Head of caudate nucleus (tissue), 42 donors: ENCODE measurements at places on chromosomes 2 and 18.

GRCh38 chr2:214450118-214450894, 39.5 kb downstream of the VWC2L start:
- no peak for DNase-seq

DNA sequence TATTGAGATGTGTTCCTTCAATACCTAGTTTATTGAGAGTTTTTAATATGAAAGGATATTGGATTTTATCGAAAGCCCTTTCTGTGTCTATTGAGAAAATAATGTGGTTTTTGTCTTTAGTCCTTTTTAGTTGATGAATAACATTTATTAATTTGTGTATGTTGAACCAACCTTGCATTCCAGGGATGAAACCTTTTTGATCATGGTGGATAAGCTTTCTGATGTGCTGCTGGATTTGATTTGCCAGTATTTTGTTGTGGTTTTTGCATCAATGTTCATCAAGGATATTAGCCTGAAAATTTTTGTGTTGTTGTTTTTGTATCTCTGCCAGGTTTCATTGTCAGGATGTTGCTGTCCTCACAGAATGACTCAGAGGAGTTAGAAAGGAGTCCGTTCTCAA, 1710.4 kb downstream of the SUCLG1 start:
- DNase-seq: no peak

DNA sequence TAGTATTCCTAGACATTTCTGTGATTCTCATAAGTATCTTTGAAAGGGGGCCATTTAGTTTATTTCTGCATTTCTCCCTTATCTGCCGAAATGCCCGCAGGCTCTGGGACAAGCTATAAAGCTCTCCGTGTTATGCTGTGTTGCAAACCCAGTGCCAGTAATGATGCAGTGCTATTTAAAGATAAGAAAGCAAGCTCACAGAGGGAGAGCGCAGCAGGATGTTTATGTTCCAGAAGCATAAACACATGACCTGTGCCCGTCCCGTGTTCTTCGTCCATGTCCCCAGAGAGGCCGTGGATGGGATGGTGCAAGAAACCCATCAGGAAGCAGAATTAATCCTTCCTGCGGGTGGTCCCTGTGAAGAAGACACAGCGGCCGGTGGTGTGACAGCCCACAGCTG, 99.4 kb downstream of the NEDD4L start:
- no peak for DNase-seq

- peak; percentile 33 for DNase-seq
Measured at GRCh38 chr18:49572611-49573345, 10.9 kb downstream of the LIPG start.

- peak; percentile 40 for DNase-seq
Measured at GRCh38 chr2:84904717-84905174, 710 bp upstream of the TMSB10 start.

GRCh38 chr2:160584972-160585494, 91.4 kb upstream of the RBMS1 start:
- no peak for DNase-seq

DNA sequence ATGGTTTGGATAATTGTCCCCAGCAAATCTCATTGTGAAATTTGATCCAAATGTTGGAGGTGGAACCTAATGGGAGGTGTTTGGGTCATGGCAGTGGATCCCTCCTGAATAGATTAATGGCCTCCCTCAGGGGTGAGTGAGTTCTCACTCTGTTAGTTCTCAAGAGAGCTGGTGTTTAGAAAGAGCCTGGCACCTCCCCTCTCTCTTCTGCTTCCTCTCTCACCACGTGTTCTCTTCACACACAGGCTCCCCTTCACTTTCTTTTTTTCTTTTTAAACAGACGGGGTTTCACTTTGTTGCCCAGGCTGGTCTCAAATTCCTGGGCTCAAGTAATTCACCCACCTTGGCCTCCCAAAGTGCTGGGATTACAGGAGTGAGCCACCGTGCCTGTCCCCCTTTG, 111.6 kb upstream of the LTBP1 start:
- DNase-seq: no peak

DNA sequence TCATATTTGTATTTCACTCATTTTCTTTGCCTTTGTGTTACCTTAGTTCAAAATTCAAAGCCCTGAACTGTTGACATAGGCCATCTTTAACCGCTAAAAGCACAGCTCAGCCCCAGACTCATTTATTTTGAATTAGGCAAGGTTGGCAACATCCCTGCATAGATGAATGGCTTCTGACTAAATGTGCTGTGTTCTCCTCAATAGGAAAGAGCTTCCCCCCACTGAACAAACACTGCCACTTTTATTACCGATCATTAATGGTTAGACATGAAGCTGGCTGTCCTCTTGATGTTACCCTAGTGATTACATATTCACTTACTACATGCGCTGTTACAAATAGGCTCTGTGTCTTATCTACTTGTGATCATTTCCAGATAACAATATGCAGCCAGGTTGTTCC, 170.7 kb downstream of the ADCYAP1 start:
- DNase-seq: no peak

- DNase-seq: peak; percentile 25
Measured at GRCh38 chr2:70994009-70994698, 519 bp downstream of the TEX261 start.

- no peak for DNase-seq
Measured at GRCh38 chr2:98704499-98705332, 26.2 kb downstream of the MGAT4A start.

GRCh38 chr2:231361701-231362554, 33.6 kb upstream of the B3GNT7 start:
- no peak for DNase-seq

DNA sequence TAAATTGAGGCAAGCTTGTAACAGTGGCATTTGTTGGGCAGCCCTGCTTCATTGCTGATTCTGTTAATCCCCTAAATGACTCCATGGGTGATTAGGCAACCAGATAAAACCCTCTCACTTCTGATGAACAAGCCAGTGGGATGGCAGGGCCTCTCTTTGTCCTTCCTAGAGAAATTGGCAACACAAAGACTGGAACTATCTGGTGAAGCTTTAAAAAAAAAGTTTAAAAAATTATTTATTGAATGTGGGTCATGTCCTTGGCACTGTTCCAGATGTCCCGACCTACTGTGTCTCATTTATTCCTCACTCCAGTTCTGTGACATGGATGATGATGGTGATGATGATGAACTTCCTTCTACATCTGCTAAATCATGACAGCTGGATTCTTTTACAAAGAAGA, 30.8 kb downstream of the NRP2 start:
- DNase-seq: no peak

- no peak for DNase-seq
Measured at GRCh38 chr18:7923105-7923504, 356.0 kb downstream of the PTPRM start.

GRCh38 chr2:110864731-110865130, 132.4 kb downstream of the ACOXL start:
- DNase-seq: no peak

DNA sequence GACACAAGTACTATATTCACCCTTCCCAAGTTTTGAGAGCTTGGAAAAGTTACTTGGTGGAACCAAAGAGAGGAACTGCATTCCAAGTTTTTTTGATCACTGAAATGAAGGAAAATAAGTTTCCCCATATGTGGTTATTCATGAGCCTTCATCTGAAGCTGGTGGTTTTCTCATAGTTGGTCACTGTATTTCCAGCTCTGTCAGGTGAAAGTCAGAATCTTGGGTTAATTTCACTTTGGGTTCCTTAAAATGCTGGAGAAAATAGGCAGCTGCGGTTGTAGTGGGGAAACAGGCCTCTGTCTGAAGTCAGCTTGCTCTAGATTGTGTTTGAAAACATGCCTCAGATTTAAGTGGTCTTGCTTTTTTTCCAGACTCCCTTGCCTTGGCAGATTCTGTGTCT, 200.5 kb downstream of the HRH4 start:
- no peak for DNase-seq
